ENCODE measurements at places on chromosomes 2 and 18.

DNA sequence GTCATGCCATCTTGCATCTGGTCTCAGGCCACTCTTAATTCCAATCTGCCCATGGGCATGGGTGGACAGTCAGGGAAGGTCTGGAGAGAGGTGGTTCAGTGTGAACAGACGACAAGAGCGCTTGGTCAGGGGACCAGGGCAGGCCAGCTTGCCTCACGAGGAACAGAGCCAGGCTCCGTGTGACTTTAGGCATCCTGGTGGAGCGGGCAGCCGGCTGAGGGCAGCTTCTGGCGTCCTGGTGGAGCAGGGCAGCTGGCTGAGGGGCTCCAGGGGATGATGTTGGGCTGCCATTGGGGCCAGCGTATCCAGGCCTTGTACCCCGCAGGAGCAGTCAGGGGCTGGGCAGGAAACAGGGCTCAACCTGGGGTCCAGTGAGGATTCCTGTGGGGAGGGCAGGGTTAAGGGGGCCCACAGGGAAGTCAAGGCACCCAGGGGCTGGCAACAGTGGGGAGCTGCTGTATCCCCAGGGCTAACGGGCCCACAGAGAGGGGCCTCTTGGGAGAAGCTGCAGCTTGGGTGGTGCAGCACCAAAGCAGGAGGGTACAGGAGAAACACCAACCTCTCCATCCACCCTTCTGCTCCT, 197.9 kb upstream of the TWIST2 start:
- no peak for DNase-seq

GRCh38 chr2:200023570-200023969, 68.2 kb downstream of the MAIP1 start:
- no peak for DNase-seq

DNA sequence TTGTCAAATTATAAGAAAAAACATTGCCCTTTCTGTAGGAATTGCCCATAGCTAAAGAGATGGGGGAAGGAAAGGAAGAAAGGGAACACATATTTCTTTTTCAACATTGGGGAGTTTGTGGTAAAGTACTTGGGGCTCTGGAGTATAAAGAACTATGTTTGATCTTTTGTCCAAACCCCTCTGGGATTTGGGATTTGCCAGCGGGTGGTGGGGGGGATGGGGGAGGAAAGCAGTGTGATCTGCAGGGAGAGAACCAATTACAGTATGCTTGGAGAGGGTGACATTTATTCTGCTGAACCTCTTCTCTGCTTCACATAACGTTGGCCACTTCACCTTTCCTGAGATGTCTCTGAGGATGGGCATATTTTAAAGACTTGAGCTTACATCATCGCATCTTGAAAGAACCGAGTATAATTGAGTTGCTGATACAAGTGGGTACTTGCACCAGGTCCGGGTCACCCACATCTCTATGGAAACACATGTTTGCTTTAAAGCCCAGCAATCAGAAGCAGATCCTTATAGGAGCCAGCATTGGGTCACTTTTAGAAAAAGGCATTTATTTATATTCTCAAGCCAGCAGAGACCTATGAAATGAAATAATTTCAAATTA, 73.1 kb downstream of the SPATS2L start:
- no peak for DNase-seq

DNA sequence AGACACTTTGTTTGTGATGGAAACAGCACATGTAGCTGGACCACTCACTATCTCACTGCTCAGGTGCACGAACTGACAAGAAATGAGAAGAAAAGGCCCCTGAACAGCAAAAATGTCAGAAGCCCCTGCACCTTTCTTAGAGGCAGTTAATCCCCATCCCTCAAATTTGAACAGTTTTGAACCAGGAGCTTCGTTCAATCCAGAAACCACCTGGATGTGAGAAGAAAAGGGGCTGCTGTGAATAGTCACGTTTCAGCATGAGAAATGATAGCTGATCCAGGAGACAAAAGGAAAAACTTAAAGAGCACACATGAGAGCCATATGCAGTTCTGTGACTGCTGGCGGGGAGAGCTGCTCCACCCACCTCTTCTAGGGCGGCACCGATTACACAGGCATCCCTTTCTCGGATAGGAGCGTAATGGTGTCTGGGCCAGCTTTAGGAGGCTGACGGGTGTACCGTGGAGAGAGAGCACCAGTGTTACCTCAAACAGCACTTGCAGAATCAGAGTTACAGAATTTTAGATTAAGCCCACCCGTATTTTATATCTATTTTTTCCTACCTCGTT, 117.0 kb upstream of the EML6 start:
- no peak for DNase-seq

DNA sequence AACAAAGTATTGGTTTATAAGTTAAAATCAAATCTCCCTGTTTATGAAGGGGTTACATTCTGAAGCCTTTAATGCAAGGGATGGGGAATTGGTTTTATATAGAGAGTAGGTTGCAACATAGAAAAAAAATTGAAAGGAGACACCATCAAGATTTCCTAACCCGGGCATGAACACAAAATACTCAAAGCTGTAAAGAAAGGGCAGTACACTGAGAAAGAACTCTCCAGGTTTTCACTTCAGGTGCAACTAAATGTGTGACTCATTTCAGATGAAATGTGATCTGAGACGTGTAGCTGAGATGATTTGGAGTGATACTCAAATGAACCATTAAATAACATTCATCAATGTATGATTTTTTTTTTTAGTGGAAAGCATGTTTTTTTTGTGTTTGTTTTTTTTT, 43.6 kb downstream of the SANBR start:
- DNase-seq = no peak

DNA sequence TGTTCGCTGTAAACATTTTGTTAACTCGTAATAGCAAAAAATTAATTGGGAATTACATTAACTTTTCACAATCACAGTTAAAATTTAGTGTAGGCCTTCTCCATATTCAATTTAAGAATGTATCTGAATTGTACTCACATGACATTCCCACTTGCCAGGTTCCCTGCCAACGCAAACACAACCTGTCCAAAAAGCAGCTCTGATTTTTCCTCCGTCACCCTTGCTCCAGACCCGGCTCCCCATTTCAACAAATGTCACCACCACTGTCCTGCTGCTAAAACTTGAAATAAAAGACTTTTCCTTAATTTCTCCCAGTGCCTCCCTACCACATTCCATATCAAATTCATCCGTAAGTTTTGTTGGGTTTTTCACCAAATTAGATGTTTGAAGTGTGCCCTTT, 120.3 kb downstream of the PIEZO2 start:
- no peak for DNase-seq

- no peak for DNase-seq
These were observed 11.6 kb upstream of the LRRFIP1 start for GRCh38 chr2:237615631-237616249.

All from cerebellar nuclear complex (tissue), 1 donor.